ENCODE measurements at places on chromosomes 3 and 15.

DNA sequence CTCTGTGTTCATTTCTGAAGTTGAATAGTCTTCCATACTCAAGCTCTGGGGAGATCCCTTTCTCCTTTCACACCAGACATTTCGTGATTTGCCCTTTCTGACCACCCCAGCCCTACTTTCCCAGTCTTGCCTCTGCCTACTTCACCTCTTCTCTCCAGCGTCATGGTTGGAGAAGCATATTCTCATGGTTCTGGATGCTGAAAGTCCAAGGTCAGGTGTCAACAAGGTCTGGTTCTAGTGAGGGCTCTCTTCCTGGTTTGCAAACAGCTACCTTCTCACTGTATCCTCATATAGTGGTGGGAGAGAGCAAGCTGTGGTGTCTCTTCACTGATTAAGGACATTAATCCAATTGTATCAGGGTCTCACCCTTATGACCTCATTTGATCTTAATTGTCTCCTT, 169.4 kb downstream of the IGF1R start:
- no peak for DNase-seq

DNA sequence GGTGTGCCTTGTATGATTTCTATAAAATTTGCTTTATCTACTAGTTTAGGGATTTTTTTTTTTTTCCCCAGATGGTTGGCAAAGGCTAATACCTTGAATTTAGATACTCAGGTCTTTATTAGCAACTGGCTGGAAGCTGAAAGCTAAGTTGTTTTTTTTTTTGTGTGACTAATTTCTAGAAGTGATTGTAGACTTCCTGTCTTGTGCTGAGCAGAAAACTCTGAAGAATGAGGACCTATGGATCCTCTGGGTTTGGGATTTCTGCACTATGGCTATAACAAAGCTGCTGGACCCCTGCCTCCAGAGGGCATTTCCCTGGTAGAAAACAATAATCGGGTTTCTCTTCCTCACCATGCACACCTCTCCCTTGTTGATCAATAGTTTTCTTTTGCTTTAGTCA, 10.0 kb downstream of the ARIH2 start:
- DNase-seq: peak; percentile 40

DNA sequence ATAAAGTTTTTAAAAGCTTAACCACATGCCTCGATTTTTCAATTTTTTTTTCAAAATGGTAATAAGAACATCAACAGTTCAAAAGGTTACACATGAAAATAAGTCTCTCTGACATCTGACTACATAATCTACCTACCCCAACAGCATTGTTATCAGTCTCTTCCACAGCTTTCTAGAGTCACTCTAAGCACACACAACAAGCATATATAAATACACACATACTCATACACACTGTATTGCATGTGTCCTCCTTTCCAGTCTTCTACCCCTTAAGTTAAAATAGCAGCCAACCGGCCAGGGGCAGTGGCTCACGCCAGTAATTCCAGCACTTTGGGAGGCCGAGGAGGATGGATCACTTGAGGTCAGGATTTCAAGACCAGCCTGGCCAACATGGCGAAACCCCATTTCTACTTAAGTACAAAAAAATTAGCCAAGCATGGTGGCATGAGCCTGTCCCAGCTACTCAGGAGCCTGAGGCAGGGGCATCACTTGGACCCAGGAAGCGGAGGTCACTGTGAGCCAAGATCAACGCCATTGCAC, 12.2 kb downstream of the TBL1XR1 start:
- no peak for DNase-seq

DNA sequence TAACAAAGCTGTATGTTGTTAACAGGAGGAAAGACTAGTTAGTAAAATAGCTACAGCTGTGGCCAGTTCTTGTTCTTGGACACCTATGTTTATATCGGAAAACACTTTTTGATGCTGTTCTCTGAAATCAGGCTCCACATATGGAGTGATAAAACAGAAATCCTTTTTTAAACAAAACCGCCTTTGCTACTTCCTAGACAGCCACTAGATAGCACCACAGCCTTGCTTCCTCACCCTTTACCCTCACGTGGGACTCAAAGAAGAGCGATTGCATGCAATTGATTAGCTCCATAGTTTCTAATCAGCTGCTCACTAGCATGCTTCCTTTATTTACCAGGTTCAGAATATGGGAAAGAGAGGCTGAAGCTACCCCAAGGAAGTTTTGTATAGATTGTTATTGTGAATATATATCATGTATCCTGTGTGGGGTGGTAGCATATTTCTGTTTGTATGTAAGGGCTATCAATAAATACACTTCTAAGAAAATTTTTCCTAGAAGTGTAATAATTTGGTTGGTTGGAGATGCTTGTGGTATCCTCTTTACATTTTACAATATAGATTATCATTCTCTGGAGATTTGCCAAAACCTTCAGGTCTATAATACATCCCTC, 4.3 kb upstream of the MTFMT start:
- DNase-seq: peak; percentile 44

DNA sequence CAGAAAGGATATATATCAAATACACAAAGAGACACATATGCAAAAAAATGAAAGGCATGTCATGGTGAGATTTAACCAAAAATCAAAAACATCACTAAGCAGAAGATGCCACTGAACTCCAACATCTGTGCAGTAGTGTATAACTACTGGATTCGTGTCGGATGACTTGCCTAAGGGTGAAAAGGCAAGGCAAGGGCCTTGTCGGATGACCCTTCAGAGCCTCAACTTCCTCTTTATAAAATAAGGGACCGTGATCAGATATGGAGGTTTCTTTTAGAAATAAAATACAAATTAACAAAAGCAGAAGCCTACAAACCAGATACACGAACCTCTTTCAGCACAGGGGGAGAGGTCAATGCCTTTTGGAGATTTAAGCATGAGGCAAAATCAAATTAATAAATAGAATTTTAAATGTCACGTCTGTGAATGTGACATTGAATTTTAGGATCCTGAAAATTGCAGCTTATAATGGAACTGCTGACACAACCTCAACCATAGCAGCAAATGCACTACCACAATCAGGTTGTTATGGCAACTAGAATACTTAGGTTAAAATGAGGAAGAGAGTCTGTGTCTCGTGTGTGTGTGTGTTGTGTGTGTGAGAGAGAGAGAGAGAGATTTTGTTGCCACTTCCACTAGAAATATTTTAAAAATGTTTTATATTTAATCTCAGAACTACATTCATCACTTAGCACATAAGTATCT, 8.3 kb upstream of the CHRM5 start:
- no peak for DNase-seq

- no peak for DNase-seq
These were observed 54.5 kb upstream of the UBE2E1 start for GRCh38 chr3:23751212-23751723.

GRCh38 chr3:46923559-46924350, 46.2 kb downstream of the PTH1R start:
- DNase-seq: no peak

- DNase-seq: no peak
These were observed 3.8 kb upstream of the PLXND1 start for GRCh38 chr3:129610276-129610675.

DNA sequence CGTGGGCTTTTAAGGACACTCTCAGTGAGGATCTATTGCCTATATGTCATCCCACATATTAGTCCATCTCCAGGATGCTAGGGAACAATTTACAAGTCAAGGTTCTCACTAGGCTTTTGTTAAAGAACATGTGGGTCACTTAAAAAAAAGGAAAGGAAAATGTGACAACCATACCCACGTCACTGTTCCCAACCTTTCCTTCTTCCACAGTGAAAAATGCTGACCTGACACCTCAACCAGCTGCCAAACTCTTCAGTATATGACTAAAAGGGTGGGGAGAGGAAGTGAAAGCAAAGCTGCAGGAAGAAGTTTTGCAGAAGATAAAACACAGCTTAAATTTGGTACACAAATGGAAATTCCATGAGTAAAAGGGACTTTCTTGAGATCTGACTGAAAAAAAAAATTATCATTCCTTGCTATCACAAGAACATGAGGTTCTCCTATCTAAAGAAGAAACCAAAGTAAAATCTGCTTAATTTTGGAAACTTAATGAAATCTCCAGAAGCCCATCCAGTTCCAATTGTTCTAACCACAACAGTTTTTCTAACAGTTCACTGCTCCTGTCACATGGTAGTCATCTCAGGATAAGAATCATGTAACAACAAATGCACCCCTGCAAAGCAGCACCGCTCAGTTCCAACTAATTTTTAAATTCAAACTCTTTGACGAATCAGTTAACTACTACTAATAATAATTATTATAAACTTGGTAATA, 117.0 kb upstream of the TSPAN3 start:
- DNase-seq: peak; percentile 91

DNA sequence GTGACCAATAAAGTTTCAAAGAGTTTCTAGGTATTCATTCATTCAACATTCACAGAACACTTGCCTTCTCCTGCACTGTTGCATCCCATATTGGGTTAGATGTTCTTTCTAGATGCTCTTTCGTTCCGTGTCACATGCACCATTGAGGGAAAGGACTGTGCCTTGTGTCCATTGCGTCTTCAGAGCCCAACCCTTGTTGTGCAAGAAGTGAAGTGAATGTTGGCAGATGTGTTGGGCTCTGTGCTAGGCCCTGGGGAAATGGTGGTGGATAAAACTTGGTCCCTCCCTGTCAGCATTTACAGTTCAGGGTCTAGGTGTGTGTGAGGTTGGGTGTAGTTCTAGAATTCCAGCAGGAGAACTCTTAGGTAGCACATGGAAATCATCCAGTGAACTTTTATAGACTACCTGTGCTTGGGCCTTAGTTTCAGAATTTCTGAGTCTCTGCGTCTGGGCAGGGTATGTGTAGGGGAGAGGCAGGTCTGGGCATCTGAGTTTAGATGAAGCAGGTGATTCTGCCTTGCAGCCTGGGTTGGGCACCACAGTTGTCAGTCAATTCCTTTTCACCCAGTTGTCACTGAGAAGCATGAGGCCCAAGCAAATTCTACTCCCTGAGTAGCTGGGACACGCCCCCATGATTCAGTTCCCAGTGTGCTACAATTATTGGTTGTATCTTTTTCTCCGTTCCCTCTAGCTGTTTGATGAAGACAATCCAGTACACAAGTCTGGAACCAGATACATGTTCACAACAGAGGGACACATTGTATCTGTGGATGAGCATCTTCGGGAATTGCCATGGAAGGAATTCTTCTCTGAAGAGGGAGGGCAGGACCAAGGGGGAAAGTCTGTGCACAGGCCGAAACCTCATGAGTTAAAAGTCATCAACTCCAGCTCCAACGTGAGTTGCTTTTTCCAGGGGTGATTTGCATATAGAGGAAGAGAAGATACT, 25.4 kb downstream of the EDEM1 start:
- DNase-seq: no peak

GRCh38 chr3:171548917-171549316, 88.7 kb upstream of the TNIK start:
- no peak for DNase-seq

GRCh38 chr3:48685603-48686511, at the start of gene NCKIPSD:
Gene NCKIPSD, minus strand, starts transcription at chr3:48685915. Its CDS starts 108 bp downstream, at chr3:48685807.
- DNase-seq: peak; percentile 86

DNA sequence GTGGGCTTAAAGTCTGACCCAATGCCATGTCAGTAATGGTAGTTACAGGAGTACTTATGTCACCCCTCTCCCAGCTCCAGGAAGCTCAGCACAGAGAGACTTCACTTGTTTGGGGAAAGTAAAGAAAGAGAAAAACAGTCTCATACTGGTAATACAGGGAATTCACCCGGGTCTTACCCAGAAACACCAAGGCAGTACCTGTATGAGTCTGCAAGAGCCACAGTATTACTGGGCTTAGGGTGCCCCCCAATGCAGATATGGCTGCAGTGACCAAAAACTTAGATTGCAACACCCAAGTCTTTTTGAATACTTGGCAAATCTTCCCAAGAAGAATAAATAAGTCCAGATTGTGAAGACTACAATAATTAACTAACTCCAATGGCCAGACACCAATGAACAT, 622.1 kb downstream of the IGSF11 start:
- no peak for DNase-seq

- no peak for DNase-seq
These were observed 22.6 kb downstream of the SRP14 start for GRCh38 chr15:40016224-40016865.

DNA sequence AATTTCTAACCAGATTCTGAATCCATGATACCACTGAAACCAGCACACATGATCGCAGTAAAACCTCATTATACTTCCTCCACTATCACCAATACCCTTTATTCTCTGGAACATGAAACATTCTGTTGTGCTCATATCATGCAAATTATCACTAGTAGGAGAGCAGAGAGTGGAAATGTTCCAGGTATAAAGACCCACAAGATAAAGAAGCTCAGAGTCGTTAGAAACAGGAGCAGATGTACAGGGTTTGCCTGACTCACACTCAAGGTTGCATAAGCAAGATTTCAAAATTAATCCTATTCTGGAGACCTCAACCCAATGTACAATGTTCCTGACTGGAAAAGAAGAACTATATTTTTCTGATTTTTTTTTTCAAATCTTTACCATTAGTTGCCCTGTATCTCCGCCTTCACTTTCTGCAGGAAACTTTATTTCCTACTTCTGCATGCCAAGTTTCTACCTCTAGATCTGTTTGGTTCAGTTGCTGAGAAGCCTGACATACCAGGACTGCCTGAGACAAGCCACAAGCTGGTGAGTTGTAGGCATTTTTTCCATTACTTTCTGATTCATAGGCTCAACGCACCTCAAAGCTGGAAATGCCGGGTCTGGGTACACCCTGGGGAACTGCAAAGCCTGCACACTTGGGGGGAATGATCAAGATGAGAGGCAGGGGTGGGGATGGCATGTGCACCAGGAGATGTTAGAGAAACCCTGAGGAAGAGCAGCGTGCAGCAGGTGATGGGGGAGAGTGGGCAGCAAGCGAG, at the start of gene CCR2:
Gene CCR2 (plus strand): TSS at position 465 of the 764 bp plus-strand sequence. CDS start 3,417 bp downstream, outside the sequence.
- DNase-seq: no peak

DNA sequence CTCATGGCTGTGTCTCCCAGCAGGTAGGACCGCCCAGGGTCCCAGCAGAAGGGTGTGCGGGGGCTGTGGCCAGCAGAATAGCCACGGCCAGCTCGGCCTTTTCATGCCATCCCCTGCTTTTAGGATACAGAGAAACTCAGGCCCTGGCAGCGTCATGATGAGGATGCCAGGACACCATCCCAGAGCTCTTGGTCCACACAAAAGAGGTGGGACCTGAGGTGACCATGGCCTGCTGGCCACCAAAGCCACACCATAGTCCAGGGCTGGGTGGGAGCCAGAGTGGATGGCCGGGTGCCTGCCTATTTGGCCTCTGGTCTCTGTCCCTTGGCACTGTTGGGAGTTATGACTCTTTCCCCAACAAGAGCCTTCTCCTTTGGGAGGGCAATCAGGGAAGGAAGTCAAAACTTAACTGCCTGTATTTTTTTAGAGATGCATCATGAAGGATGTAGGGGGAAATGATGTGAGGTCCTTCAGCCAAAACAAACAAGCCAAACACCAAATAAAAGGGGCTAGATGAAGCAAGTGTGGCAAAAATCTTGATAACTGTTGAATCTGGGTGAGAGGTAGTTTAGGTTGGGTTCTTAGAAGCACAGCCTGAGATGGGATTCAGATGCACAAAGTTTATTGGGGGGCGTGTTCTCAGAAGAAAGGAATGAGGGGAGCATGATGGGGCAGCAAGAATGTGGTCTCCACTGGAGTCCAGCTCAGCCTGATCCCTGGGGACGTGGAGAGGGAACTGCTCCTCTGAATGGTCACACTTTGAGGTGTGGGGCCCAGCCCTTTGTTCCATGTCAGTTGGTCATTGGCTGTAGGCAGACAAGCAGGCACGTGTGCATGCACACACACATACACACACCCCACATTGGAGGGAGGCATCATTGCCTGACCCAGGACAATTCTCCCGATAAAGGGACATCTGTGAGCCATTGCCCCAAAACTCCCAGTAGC, 33.2 kb downstream of the SMAD6 start:
- no peak for DNase-seq

- DNase-seq: no peak
These were observed 35.1 kb upstream of the CCDC80 start for GRCh38 chr3:112675943-112676535.

GRCh38 chr15:55434989-55435825, 26.9 kb downstream of the PIERCE2 start:
- peak; percentile 57 for DNase-seq

Measured in kidney capillary endothelial cell (primary cell).